Epithelial cell of esophagus (primary cell): ENCODE measurements at places on chromosomes 4 and X.

DNA sequence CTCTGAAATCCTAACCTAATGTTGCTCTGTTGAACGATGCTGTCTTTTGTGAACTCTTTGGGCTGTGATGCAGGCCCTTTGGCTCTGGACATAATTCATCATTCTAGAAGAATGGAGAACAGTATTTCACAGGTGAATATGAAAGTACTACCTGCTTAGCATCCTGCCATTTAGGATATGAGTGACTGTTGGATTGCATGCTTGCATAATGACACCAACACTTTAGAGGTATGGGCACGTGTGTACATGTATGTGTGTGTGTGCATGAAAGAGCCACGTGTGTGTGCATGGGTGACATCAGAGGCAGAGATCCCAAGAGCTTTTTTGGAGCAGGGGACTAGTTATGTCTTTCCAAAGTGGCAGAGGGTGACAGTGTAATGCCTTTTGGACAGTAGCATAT, 70.2 kb upstream of the ZNF518B start:
- peak; percentile 19 for DNase-seq

DNA sequence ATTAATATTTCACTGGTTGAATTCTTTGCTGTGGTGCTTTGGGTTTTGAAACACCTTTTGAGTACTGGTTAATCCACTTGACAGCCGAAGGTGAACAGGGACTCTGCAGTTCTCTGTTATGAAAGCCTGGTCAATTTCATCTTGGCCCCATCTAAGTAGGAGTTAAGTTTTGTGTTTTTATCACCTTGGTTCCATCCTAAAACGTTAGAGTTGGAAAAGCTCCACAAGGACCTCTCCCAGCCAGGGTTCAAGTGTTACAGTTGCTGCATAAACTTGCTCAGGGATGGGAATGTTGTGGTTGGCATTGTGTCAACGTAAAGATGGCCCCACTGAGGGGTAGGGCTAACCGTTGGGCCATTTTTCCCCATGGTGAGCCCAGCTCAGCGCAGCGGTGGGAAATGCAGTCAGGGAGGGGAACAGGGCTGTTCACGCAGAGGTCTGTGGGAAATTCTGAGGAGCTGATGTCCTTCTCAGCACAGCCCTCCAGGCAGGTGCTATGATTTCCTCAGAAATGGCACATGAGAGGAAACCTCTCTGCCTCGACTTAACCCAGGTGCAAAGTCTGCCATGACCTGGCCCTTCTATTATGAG, 188.7 kb downstream of the STIM2 start:
- no peak for DNase-seq

GRCh38 chrX:54482839-54483593, 13.0 kb downstream of the FGD1 start:
- no peak for DNase-seq

DNA sequence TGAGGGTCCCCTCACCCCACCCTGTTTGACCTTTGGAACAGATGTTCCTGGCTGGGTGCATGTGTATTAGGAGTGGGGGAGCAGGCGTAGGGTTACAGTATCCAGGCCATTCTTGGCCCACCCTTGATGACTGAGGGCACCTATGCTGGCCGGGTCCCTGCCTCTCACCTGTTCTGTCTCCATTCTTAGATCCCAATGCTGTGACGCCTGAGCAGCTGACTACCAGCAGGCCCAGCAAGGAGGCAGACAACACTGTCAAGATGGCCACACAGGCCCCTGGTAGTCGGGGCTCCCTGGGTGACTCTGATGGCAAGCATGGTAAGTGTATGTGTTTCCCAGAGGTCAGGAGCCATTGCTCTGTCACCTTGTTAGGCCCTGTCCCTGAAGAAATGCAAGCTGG, 10.9 kb downstream of the EFNB1 start:
- DNase-seq: no peak

- DNase-seq: no peak
Observed at GRCh38 chr4:42473071-42473684, 75.9 kb downstream of the SHISA3 start.

DNA sequence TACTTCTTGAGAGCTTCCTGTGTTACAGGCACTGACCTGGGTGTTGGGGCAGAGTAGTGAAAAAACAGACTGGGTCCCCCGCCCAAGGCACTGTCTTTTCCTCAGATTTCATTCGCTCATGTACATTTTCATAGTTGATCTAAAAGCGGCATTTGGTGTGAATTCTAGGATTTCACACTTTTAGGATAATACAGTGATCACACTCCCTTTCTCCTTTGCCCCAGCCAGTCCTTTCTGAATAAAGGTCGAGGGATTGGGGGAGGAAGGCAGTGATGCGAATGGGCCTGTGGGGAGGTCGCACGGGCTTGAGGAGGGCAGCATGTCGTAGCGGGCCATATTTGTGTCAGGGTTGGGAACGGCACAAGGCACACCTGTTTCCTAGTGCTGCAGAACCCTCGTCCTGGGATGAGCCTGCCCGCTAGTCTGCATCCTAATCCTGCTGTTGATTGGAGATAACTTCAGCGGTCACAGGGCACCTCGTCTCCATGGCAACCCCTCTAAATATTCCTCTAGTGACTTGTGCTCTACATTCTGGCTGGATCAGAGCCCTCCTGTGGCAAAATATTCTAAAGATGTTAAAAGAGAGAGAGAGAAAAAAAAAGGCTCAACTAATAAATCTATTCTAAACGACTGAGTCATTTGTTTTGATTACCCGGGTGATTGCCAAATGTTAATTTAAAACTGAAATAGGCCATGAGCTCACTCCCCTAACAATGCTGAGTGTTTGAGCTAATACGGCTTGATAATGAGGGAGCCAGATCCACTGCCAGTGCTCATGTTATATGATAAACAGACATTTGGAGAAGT, 21.8 kb downstream of the FHL1 start:
- DNase-seq: peak; percentile 50

DNA sequence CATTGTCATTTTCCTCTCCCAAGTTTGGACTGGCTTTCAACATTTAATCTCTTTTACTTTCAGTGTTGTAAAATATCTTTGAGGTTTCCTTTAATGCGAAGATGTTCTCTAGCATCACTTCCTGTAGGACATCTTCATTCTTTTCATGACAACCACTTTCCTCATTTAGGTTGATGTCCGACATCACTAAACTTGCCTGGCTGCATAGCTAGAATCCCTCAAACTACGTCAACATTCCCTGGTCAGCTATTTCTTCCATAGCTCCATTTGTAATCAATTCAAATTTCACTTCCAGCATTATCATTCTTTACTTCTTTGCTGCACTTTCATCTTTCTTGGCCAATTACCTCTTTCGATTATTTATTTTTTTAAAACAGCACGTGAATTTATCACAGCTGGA, 198.6 kb upstream of the EMCN start:
- no peak for DNase-seq

- DNase-seq: no peak
Observed at GRCh38 chrX:25013632-25014365, 2.0 kb downstream of the ARX start.
